ENCODE measurements at places on chromosomes 7 and 10.

- DNase-seq, result no peak
Observed at GRCh38 chr7:5041047-5041446, 4.6 kb upstream of the RBAK start.

- DNase-seq, result no peak
Observed at GRCh38 chr10:13848520-13849445, 262.0 kb downstream of the PRPF18 start.

DNA sequence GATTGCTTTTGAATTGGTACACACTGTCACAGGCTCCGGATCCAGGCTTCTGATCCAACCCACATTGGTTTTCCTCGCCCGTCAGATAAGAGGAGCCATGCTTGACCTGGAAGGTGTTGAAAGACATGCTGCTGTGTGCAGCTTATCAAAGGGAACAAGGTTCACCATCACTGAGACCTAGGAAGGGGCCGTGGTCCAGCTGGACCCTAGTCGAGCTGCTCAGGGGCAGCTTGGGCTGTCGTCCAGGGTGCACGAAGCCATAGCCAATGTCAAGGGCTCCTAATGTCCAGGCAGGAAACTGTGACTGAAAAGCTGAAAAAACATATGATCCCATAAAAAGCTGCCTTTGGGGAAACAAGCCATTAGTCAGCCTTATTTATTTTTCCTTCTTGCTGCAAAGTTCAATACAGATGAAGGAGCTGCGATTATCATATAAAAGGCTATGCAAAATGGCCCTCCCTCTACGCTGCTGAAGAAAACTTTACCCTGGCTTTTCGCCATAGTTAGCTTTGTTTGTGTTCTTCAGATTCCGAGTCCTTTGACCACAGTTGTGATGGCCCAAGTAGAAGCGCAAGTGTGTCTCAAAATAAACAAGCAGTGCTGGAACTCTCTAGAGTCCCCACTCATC, 118.0 kb downstream of the CREB5 start:
- DNase-seq, result no peak

DNA sequence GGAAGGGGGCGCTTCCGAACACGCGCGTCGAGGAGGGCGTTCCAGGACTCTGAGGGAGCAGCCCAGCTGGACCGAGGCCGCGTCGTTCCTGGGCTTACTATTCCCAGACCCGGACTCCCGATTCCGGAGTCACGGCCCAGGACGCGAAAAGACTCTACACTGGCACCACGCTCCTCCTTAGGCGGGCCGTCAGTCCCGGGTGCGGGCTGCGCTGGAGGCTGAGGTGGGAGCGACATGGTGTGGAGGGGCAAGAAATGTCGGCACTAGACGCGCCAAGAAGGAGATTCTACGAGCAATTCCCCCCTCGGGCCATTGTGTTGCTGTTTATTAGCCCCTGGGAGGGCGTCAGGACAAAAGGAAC, 584 bp upstream of the RUNDC3B start:
- peak; percentile 19 for DNase-seq

DNA sequence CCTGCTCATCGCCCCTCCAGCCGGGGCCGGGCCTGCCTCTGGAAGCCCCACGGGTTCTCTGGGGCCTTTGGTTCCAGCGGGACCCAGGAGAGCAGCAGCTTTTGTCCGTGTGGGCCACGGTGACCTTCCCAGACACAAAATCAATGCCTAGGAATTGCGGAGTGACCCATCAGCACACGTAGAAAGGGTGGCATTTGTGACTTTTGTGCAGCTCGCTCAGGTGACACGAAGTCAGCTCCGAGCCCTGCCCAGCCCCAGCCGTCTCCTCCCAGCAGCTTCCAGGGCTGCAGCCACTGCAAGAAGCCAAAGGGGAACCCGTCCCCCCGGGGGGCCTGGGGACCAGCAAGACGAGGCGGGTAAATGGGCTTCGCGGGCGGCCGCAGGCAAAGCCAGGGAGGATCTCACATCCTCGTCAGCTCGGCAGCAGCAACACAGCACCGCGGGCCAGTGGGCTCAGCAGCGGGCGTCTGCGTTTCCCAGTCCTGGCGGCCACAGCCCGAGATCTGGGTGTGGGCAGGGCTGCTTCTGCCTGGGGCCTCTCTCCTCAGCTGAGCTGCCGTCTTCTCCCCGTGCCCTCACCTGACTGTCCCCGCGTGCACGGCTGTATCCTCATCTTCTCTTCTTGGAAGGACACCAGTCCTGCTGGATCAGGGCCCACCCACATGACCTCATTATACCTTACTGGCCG, 88.5 kb downstream of the PAXIP1 start:
- no peak for DNase-seq

DNA sequence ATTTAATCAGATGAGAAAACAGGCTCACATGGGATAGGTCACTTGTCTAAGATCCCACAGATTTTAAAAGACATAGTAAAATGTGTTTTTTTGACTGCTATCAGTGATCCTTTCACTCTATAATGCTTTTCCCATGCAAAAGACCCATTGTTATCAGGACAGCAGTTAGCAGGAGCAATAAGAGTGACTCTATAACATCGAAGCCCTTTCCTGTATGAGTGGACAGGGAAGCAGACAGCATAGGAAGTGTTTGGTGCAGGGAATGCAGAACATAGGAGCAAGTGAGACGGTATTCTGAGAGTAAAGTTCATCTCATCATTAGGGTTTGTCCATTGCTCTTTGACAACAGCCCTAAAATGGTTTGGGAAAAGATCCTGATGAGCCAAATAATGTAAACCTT, 68.5 kb downstream of the SLC25A13 start:
- DNase-seq, result no peak

DNA sequence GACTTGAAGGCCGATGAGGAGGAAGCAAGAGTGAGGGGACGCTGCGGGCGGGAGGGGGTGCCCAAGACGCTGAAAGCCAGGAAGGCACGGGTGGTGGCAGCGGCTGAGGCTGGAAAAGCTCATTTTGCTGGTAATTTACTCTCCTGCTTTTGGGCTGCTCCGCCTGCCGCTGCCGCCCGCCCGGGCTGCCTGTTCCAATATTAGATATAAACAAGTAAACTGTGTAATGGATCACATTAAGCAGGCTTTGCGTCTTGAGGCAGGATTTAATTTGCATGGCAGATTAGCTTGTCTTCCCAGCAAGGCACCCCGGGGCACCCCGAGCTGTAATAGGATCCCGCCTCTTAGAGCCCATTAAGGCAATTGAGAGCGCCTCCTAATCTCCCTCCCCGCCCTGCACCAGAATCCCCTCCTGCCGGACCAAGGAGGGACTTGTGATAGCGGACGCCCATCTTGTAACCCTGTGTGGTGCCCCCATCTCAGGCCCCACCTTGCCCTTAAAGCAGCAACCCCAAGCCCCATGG, 46.1 kb upstream of the SLF2 start:
- no peak for DNase-seq

- DNase-seq, result no peak
Observed at GRCh38 chr7:1055491-1055955, 11.2 kb downstream of the GPR146 start.

DNA sequence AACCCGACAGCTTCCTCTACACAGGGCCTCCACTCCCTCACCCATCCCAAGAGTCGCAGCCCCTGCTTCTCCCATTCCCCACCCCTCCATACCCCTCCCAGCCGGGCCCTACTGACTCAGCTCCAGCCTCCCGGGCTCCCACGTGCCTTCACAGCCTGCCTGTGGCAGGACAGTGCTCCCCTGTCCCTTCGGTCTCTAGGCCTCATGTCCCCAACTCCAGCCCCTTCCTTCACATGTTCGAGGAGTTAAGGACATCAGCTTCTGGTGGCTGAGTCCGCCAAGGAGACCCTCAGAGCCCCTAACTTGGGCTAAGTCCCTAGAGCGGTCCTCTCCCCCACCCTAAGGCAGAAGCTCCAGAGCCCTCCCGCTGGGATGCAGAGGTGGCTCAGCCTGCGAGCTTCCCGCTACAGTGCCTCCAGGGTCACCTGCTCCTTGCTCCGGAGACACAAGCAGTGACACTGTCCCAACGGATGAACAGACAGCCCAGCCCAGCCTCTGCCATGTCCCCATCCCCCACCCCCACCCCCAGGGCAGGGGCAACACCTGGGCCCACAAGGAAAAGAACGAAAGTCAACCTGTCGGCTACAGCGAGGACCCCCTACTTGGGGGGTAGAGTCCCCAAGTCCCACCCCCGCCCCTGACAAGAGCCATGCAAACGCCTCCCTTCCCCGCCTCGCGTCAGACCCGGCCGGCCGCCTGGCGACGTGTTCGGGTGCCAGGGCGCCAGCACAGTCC, 716 bp downstream of the SMARCD3 start:
- DNase-seq, result no peak

- no peak for DNase-seq
Observed at GRCh38 chr10:123284022-123284421, 129.8 kb downstream of the BUB3 start.

DNA sequence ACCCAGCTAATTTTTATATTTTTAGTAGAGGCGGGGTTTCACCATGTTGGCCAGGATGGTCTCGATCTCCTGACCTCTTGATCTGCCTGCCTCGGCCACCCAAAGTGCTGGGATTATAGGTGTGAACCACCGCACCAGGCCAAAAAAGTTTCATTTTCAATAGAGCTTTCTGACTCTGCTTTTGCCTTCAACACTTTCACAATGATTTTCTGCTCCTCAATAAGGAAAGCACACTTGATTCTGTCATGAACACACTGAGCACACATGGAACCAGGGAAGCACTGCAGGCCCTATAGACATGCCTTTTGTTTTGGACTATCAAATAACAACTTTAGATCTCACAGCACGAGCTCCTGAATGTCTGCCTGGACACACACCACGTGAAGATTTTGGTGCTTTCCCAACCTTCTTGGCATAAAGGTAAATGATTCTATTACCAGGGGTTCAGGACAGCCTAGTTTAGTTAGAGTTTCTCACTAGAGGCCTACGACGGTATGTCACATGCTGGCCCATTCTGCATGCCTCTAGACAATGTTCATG, 8.0 kb downstream of the RRP12 start:
- no peak for DNase-seq

DNA sequence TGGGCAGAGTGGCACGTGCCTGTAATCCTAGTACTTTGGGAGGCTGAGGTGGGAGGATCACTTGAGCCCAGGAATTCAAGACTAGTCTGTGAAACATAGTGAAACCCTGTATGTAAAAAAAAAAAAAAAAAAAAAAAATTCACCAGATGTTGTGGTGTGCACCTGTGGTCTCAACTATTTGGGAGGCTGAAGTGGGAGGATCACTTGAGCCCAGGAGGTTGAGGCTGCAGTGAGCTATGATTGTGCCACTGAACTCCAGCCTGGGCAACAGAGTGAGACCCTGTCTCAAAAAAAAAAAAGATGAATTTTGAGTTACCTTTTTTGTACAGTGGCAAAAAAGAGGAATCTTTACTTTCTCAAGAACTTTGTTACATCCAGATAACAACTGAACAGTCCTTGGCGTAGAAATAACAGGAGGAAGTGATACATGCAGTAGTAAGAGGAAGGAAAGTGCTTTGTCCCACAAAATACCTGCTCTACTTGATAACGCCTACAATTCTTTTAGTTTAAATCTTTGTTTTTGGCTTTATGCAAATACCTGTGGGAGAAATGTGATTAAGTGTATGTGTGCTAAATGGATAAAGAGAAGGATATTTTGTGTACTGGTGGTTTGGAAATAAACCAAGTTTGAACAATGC, 29.3 kb downstream of the SPAG6 start:
- DNase-seq, result no peak

- no peak for DNase-seq
Observed at GRCh38 chr7:151427705-151428377, 12.1 kb downstream of the CRYGN start.

- DNase-seq, result peak; percentile 50
Observed at GRCh38 chr10:71801361-71801760, 28.0 kb upstream of the VSIR start.

GRCh38 chr7:96993094-96993865, 12.1 kb upstream of the DLX6 start:
- no peak for DNase-seq

GRCh38 chr10:10477844-10478243, 539.8 kb upstream of the CELF2 start:
- no peak for DNase-seq

- no peak for DNase-seq
Observed at GRCh38 chr7:150997075-150997511, 6.3 kb downstream of the NOS3 start.

- no peak for DNase-seq
Observed at GRCh38 chr7:66883716-66884115, 37.3 kb upstream of the TMEM248 start.

DNA sequence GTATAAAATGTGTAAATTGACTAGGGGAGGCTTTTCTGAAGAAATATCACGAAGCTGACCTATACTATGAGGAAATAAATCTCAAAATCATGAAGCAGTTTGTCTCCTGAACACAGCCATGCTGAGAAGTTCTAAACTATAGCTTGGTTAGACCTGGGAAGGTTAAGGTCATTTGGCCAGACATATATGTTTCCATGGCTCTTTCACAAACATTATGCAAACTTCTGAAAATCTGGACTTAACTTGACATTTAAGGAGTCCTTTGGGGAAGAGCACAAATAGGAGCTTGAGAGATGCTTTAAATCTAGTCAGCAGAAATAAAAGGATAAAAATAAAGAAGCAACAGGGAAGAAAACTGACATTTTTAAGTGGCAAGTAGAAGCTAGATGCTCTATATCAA, 115.9 kb upstream of the MEOX2 start:
- no peak for DNase-seq

DNA sequence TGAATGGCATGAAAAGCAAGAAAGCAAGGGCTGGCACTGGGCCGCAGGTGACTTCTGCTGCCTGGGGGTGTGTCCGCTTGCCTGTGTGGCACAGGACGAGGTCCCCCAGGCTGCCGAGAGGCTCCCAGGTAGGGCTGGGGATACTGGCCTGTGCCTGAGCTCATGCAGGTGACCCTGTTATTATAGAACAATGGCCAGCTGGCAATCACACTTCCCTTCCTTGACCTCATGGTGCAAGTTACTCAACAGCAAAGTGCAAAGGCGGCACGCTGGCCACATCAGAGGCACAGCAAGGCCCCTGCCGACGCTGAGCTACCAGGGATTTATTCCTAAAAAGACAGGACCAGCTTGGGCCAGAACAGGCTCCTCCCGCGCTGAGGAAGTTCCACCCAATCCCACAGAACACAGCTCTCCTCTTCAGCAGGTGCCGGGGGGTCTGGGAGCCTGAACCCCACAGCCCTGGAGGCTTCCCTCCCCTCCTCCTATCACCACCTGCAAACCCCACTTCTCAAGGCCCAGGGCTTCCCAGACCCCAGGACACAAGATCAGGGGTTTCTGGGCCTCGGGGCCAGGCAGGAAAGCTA, 1.4 kb upstream of the ADAM8 start:
- DNase-seq, result peak; percentile 27

DNA sequence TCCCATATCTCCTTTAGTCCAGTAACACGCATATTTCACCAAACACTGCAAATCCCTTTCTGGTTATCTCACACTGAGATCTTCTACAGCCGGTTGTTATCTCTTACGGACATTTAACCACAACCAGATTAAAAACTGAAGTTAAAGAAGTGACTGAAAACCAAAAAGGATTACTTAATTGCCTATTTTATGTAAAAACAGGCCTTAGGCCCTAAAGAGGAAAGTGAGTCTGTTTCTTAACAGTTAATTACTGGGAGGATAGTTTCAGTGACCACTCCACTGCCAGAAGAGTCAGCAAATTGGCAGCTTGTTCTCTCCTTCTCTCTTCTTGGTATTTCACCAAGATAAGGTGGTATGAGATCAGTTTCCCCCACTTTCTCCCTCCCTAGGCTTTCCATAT, 161.9 kb upstream of the MEOX2 start:
- DNase-seq, result no peak

GRCh38 chr7:140415361-140415760, 11.5 kb downstream of the RAB19 start:
- DNase-seq, result no peak
